ENCODE measurements at places on chromosomes 12 and 14.
A peak's percentile ranks its signal among the peaks of the same experiment; 100 is the strongest.

- no peak for DNase-seq
These were observed 930.6 kb upstream of the FBXO33 start for GRCh38 chr14:40362856-40363255.

DNA sequence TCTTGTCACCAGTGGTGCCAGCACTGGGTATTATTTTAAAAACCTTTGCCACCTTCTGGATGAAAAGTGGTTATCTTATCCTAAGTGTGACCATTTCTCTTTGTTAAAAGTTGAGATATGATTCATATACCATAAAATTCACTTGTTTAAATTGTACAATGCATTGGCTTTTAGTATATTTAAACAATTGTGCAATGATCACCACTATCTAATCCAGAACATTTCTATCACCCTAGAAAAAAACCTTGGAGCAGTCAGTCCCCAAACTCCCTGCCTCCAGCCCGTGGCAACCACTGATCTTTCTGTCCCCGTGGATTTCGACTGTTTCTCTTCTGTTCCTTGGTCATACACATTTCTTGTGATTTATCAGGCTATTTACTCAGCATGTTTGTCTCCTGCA lies 28.3 kb downstream of the SH2B3 start:
- no peak for DNase-seq

- peak; percentile 39 for DNase-seq
These were observed 18.9 kb downstream of the MNAT1 start for GRCh38 chr14:60753264-60754119.

- DNase-seq: peak; percentile 22
These were observed 19.9 kb downstream of the CDKN1B start for GRCh38 chr12:12736759-12737676.

GRCh38 chr14:99810559-99810874 lies 17.3 kb downstream of the EML1 start:
- no peak for DNase-seq

All from stimulated activated CD4-positive, alpha-beta T cell treated with anti-CD3 and anti-CD28 coated beads, Interleukin-15, amount 100 ng/mL, for 48 hours (primary cell).